Germinal center (tissue), 1 donor: ENCODE measurements at places on chromosomes 4 and X.
A peak's percentile ranks its signal among the peaks of the same experiment; 100 is the strongest.

DNA sequence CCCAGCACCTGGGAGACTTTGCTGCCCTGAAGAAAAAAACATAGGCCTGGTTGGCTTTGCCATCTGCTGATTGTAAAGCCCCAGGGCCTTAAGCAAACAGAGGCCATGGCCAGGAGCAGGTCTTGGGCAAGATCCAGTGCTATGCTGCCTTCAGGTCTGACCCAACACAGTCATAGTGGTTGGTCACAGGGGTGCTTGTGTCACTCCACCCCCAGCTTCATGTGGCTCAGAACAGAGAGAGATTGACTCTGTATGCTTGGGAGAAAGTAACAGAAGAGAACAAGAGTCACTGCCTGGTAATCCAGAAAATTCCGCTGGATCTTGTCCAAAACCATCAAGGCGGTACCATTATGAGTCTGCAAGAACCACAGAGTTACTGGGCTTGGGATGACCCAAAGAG lies 24.4 kb upstream of the SMARCA5 start:
- DNase-seq: no peak

DNA sequence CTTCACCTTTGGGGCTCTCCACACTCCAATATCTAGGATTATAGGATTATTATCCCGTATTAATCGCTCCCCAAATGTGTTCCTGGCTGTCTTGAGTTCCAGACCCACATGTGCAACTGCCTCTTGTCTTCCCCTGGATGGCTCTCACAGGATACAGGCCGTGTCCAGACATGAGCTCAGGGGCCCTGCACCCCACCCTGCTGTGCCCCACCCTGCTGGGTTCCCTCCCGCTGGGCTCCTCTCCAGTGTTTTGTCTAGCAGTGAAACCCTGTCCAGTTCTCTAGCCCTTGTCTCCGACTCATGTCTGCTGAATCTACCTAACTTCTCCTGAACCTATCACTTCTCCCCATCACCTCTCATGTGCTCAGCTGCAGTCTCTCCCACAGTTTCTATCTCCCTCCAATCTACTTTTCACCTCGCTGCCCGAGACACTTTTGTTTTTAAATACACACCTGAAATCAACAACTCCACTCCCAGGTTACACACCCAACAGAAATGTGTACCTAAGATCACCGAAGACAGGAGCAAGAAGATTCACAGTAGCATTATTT lies 2.0 kb downstream of the RNF212 start:
- no peak for DNase-seq

GRCh38 chrX:114365065-114365834 lies 218.6 kb upstream of the HTR2C start:
- DNase-seq: no peak

DNA sequence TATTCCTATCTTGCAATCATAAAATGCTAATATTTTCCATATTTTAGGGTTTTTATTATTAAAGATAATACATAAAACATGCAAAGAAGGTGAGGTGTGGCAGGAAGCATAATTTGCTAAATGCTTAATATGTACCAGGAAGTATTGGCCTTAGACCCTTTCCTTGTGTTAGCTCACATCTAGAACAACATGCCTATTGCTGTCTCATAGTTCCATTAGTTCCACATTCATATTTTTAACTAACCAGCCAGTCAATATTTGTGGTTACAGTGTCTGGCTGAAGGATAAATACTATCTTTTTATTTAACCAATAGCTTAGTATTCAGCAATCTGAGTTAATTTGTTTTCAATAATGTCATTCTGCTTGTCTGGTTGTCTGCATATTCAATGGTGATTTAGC lies 432.6 kb downstream of the INPP4B start:
- DNase-seq: no peak

- no peak for DNase-seq
Measured at GRCh38 chr4:103443324-103443723, 245.2 kb upstream of the CENPE start.

- DNase-seq: no peak
Measured at GRCh38 chrX:71321731-71322130, 20.2 kb downstream of the ITGB1BP2 start.

DNA sequence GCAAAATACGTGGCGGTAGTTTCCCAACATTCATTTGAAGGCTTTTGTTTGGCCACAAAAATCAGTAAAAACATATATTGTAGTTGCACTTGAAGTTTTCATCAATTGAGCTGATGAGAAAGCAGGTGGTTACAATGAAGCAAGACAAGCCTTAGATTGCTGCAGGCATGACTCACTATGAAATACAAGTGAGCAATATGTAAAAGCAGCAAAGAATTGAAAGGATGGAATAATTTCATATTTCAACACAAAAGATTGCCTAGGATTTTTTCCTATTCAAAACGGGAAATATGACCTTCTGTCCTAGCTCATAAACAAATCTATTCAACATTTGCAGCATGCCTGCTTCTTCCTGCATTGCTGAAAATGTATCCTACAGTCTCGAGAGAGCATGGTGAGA lies 190.9 kb upstream of the BANK1 start:
- DNase-seq: no peak

DNA sequence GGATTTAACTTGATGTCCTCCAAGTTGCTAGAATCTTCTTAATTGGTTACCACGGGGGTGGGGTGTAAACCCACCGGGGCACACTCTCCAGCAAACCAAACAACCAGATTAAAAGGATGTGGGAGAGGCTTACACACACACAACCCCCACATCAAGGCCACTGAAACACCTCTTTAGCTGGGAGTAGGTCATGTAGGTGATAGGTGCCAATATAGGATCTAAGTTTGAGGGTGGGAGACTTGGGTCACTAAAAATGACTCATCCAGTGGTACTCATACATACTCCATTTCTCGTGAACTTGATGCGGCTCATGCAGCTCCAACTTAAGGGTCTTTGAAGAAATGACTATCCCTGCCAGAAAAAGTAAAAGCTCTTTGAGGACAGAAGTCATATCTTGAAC lies 20.5 kb upstream of the CD40LG start:
- no peak for DNase-seq

- no peak for DNase-seq
Measured at GRCh38 chrX:30282527-30282926, 26.7 kb downstream of the NR0B1 start.

DNA sequence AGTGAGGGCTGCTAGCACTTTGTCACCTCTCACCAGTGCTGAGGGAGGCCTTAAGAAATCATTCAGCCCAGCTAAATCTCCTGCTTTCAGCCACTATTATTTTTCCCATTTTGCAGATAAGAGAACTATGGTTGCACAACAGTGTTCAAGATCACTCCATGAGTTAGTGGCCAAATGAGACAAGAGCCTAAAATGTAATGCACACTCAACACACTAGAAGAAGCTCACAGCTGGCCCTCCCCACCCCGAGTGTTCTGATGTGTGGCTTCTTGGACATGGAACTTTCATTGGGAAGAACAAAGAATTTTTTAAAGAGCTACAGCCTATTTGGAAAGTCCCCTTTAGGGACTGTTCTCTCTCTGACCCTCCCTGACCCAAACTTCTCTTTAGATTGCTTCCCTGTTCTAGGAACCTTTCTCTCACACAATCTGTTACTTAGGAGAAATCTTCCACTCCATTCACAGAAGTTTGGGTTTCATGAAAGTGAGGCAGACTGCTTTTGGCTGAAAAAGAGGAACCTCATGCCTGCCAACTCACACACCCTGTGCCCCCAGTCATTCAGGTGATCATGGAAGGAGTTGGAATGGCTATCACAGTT lies 44.0 kb upstream of the CT47C1 start:
- no peak for DNase-seq

GRCh38 chr4:64105903-64106302 lies 303.3 kb downstream of the TECRL start:
- DNase-seq: no peak

- no peak for DNase-seq
Measured at GRCh38 chr4:185869427-185869826, 57.4 kb upstream of the SORBS2 start.

DNA sequence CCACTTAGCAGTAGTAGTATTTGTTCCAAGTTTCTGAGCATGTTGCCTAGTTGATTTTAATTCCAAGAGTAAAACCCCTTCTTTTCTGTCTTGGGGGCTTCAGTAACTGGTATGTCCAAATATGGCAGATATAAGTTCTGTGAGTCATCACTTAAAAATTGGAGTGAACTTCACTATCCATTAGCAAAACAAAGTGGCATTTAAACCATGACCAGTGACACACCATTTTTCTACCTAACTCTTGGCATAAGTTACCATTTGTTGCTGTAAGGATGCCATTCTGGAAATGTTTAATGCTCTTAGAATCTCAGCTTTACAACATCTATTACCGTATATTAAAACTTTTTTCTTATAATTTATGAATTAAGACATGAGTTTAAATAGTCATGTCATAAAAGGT lies 102.0 kb downstream of the CBR4 start:
- DNase-seq: no peak

- no peak for DNase-seq
Measured at GRCh38 chr4:2259541-2260343, 2.2 kb downstream of the MXD4 start.

DNA sequence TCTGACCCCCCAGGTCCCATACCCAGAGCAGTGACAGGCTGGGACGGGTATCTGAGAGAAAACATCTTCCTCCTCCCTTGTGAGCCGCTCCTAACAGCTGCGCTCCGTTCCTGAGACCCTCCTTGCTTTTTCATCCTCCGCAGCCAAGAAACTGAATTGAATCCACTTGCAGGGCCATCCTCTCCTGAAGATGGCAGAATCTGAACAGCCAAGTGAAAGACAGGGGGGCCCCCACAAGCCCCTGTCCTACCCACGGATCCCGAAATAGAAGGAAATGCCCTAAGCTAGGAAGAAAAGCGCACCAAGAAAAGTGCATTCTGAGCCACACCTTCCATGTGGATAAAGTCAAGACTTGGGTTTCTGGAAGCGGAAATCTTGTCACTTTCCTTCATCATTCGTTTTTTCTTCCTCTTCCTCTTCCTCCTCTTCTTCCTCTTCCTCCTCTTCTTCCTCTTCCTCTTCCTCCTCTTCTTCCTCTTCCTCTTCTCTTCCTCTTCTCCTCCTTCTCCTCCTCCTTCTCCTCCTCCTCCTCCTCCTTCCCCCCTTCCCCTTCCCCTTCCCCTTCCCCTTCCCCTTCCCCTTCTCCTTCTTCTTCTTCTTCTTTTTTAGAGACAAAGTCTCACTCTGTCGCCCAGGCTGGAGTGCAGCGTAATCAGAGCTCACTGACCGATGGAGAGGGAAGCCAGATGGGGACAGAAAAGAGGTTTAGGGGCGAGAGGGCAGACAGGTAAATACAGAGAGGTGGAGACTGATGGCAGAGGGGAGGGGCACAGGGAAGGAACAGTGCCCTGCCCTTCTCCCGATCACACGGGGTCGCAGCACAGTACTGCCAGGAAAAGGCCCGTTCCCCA lies 86.0 kb upstream of the WWC2 start:
- no peak for DNase-seq

GRCh38 chrX:46637938-46638337 lies 64.4 kb downstream of the CHST7 start:
- DNase-seq: no peak

DNA sequence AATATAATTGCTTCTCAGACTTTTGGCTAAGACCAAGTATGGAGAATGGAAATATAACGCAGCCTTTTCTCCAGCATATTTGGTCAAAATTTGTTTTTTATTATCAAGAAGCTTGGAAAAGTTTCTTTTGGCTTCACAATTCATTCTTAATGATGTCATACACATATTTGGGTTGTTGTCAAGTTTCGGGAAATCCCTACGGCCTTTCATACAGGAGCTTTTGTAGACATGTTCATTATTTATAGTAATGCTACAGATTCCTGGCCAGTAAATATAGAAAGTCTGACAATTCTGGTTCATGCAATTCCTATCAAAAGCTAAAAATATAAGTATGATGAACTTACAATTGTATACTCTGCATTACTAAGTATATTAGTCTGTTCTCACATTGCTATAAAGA lies 112.9 kb downstream of the IRF2 start:
- DNase-seq: no peak

DNA sequence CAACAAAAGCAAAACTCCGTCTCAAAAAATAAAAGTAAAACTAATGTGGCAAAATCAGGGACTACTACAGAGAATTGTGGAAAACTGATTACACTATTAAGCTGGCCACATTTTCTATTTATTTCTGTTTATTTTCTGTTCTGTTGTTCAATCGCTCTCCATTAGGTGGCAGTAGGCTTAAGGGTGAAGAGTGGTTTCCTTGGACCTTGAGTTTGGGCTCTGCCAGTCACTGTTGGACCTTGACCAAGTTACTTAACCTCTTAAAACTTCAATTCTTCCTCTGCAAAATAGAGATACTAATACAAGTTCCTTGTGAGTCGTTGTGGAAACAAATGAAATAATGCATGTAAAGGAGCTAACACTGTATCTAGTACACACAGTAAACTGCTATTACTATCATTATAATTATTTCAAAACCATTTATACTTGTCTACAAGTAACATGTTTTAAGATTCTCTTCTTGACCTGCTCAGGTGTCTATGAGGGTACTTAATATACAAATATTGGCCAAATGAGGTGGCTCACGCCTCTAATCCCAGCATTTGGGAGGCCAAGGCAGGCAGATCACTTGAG lies 15.2 kb downstream of the HSD17B11 start:
- DNase-seq: peak; percentile 19

GRCh38 chr4:25258980-25259578 lies 25.2 kb downstream of the PI4K2B start:
- no peak for DNase-seq

DNA sequence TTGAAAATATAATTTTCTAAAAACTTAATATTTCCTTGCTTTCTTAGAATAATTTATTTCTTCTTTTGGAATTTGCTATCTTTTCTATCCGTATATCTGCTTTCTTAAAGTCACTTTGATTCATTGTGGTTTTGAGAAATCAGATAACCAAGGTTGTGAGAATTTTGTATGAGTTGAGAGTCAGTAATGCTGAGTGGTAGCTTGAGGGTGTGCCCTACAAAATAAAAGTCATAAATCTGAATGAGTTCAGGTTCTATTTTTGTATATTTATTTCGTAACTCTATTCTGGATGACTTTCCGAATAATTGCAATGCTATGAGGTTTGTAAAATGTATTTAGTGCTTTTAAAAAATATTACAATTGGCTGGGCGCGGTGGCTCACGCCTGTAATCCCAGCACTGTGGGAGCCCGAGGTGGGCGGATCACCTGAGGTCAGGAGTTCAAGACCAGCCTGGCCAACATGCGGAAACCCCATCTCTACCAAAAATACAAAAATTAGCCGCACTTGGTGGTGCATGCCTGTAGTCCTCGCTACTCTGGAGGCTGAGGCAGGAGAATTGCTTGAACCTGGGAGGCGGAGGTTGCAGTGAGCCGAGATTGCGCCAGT lies 8.9 kb downstream of the COPS4 start:
- no peak for DNase-seq

DNA sequence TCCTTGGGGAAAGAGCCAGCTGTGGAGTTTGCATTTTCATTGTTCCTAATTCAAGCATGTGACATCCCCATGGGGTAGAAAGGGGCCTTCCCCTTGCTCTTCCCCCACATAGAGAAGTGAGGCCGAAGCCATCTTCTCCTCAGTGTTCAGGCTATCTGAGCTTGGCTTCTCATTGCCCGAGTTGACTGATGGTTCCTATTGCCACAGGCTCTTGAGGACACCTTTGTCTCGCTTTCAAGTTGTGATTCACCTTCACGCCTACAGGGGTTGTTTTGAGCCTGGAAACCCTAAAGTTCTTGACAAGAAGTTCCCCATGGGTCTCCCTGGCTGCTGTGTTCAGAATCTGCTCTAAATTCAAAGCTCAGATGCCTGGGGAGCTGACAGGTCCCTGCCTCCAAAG lies 25.0 kb downstream of the CCNQ start:
- DNase-seq: peak; percentile 40
